NCI-H2107 (cell line): ENCODE measurements at places on chromosomes 7 and 10.
A peak's percentile ranks its signal among the peaks of the same experiment; 100 is the strongest.

DNA sequence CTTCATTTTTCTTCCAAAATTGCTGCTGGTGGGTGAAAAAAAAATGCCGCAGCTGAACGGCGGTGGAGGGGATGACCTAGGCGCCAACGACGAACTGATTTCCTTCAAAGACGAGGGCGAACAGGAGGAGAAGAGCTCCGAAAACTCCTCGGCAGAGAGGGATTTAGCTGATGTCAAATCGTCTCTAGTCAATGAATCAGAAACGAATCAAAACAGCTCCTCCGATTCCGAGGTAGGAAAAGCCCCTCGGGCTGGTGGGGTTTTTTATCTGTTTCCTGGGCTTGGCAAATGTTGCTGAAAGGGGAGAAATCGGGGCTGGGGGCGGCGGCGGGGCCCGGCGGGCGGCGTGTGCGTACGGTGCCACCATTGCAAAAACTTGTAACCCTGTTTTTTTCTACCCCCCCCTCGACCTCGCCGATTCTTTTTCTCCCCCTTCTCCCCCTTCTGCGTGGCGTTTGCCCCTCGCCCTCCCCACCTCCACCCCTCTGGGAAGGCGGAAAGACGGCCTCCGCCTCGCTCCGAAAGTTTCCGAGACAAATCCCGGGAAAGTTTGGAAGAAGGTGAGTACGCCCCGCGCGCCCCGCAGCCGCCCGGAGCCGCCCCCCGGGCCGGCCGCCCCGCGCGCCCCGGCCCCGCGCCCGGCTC is 789 bp downstream of the TCF7L2 start:
- DNase-seq, result no peak

- no peak for DNase-seq
These were observed 50.6 kb downstream of the PWWP2B start for GRCh38 chr10:132447446-132448247.

DNA sequence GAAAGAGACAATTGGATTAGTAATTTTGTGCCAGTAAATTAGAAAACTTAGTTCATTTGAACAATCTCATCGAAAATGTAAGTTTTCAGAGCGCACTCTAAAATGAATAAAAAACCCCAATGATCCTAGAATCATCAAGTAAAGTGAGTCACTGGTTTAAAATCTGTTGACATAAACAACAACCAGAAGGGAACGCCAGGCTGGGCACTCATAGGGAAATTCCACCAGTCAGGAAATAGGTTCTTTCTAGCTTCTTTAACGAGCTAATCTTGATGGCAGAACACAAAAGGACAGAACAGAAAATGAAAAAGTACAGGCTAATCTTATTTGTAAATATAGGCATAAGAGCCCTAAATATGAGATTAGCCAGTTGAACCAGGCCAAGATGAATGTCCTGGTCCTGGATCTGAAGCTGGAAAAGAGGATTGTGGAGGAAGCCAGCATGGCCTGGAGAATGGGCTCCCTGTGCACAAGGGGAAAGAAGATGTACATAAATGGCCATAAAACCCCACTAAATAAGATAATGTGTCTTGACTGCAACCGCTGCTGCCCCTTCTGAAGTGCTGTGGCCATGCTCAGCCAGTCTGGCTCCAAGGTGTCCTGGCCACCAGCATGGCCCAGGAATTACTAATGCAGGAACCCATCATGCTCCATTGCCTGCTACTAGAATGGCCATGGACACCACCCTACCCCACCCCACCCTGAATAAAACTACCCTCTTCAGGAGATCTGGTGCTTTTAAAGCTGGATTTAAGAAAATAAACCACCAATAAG is 114.0 kb downstream of the WDFY4 start:
- no peak for DNase-seq

GRCh38 chr10:84293574-84294016 is 34.8 kb upstream of the CCSER2 start:
- no peak for DNase-seq

DNA sequence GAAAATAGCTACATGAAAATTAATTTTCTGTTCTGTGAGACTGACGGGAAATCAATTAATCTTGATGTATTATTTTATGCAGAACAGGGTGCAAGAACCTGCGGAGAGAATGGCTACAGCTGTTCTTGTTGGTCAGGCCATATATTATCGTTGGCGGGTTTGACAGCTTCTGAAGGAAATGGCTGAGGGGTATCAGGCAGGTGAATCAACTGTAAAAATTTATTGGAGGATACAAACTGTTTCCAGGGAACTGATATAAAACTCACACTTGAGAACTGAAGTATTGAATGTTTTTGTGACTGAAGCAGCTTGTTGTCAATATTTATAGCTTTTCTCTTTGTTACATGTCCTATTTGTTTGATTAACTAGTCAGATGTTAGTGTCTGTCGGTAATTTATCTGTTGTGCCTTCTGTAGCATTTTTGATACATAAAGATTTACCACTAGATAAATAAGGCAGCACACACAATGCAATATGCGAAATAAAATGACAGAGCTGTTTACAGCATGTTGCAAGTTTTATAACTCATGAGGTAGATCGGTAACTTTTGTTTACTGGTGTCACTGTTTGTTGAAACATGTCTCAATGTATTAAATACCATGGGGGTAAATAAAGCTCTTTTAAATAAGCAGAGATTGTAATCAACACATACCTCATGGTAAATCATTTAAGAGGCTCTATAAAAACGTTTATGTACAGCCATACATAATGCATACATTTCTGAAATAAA is 308.2 kb downstream of the LRMDA start:
- DNase-seq, result no peak

DNA sequence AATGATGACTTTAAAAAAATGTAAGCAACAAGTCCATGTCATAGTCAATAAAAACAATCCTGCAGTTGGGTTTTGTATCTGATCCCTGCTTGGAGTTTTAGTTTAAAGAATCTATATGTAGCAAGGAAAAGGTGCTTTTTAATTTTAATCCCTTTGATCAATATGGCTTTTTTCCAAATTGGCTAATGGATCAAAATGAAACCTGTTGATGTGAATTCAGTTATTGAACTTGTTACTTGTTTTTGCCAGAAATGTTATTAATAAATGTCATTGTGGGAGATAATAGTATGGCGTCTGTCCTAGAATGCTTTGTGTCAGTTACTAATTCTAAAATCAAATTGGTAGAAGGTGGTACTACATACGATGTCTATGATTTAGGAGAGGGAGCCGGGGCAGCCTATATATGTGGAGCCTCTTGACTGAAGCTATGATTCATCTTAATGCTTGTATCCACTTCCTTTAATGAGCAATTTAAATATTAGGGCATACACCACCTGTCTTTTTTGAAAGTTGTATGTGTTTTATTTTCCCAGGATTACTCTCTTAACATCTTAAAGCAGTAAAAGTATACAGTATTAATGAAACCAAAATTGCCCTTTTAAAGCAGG is 10.3 kb upstream of the PBLD start:
- DNase-seq, result no peak

DNA sequence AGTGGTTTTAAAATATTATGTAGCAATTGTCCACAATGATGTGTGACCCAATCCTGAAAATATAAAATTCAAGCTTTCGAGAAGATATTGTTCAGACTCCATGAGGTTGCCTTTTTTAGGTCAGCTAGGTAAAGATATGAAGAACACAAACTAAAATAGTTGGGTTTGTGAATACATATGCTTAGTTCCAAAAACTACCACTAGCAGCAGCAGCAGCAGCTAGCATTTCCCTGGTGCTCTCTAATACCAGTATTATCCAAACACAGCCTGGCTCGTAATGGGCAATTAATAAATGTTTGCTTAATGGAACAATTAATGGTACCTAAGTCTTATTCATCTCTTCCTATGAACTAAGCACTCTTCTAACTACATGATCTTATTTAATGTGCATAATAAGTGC is 362.5 kb downstream of the MALRD1 start:
- DNase-seq, result no peak

DNA sequence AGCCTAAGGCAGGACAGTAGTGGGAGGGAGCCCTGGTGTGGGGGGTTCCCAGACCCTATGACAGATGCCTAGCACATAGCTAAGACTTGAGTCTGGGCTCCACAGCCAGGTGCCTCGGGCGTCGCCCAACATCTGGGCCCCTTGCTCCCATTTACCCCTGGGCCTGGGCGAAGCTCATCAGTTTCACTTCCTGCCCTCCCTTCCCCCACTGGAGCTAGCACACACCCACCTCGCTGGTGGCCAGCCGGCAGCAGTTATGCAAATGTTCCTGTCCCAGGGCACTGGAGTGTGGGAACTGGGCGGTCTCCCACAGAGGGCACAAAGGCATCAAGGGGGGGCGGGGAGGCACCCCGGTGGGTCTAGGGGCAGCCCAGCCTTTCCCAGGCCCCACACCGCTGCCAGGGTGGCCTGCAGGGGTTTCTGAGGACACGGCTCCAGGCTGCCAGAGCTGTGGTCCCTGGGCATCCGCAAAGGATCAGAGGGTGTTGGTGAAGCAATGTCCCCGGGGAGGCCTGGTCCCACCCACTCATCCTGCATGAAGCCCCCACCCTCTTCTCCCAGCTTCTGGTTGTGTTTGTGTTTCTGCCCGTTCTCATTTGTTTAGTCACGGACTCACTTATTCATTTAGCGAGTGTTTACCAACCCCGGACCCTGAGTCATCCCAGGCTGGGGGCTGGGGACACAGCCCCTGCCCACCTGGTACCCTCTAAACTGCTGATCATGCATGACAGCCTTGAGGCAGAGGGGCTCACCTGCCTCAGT is 20.4 kb downstream of the SH2B2 start:
- no peak for DNase-seq

- DNase-seq, result peak; percentile 75
These were observed 17.5 kb downstream of the ATP6V1F start for GRCh38 chr7:128879939-128880746.

DNA sequence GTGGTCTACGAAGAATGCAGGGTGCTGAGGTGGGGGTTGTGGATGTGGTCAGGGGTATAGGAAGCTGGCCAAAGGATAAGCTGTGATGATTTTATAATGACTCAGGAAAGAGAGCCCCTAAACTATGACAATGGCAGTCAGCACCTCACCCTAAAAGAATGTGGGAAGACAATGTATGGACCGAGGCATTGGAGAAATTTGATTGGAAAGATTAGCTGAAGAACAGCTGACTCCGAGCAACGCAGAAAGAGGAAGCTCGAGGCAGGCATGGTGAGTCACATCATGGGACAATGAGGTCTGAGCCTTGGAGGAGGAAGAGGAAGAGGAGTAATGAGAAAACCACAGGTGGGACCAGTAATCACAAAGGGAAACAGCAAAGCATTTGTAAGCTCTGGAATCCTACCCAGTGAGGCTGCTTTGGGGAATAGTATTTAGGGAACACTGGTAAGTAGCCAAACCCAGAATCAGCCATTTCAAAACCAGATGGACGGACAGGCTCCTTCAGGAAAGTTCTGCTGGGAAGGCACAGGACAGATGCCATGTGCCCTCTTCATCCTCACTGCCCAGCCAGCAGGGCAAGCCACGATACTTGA is 295.4 kb downstream of the PRPF18 start:
- no peak for DNase-seq

DNA sequence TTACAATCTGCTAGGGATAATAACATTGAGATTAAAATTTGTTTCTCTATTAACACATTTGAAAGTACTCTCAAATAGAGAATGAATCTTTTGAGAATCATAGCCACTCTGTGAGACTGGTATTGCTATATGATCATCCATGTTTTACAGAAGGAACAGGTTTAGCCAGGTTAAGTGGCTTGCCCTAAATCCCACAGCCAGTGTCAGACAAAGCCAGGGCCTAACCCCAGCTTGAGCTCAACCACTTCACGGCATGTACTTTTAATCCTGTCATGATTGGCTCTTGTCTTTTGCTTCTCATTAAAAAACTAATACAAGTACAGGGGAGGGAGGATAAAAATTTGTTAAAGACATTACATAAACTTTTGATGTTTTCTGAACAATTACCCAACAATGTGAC is 3.8 kb upstream of the ZNRF2 start:
- DNase-seq, result no peak

GRCh38 chr7:129515381-129515780 is 13.1 kb downstream of the SMKR1 start:
- no peak for DNase-seq

GRCh38 chr7:12573885-12574284 is 3.4 kb downstream of the SCIN start:
- DNase-seq, result no peak

GRCh38 chr7:121696954-121697353 is 176.0 kb upstream of the PTPRZ1 start:
- DNase-seq, result no peak

DNA sequence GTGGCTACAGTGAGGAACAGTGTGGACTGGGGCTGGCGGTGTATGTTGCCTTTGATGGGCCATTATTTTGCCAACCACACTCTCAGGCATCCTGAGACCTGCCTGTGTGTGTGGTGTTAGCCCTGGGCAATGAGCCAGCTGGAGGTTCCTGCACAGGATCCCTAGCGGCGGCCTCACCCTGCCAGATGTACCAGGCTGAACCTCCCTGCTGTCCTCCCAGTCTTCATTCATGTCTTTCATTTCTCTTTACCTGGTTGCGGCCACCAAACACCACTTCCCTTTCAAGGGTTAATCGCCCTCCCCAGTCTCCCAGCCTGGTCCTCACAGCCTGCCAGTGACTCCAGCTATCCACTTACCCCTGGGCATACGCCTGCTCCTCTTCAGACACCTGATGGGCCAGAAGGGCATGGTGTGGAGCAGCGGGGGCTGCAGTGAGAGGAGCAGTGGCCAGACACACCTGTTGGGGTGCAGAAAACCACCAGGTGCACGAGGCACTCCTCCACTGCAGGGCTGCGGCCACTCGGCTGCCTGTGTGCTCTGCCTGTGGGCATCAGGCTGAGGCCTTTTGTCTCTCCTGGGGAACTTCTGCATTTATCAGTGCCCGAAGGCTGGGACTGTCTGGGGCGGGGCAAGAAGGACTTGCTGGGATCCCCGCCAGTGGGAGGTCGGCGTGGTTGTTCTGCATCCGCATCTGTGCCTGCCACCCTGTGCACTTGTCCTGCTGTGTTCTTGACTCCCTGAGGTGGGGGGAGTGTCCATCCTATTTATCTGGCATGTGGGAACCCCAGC is 111.6 kb downstream of the ARHGAP22 start:
- DNase-seq, result no peak
